ENCODE measurements at places on chromosomes 2 and 18.

- no peak for DNase-seq
These were observed 1535.2 kb upstream of the LRRTM1 start for GRCh38 chr2:81839780-81840179.

- no peak for DNase-seq
These were observed 33.9 kb downstream of the TMEM18 start for GRCh38 chr2:643334-643733.

GRCh38 chr2:140384946-140385345, 1604.8 kb upstream of the NXPH2 start:
- DNase-seq, result no peak

GRCh38 chr18:79554321-79554720, 125.3 kb upstream of the CTDP1 start:
- no peak for DNase-seq

- DNase-seq, result no peak
These were observed 39.8 kb upstream of the PCBP1 start for GRCh38 chr2:70047451-70047850.
